RKO (cell line): ENCODE measurements at places on chromosomes 7 and 10.

GRCh38 chr10:100894033-100894432, 18.7 kb upstream of the SLF2 start:
- DNase-seq = no peak

DNA sequence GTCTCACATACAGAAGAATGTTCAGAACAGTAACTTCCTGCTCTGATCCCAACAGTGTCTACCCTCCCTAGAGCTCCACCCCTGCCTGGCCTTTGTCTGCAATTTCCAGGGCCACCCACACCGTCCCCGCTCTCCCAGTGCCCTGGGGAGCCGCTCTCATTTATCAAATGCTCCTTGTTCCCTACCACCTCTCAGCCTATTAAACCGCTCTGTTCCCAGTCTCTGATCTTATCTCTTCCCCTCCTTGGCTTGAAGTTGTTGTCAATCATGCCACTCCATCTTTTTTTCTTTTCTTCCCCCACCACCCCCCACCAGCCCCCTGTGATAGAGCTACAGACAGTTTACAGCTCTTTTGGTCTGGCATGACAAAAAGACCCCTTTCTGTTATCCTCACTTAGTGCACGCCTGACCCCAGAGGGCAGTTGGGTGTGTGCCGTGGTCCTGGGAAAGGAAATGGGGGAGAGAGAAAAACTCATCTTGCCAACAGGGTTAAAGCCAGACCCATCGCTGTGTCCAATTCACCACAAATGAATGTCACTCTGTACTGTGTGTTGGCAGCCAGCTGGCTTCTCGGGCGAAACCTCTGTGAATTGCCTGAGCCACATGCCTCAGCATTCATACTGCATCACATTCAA, 28.8 kb upstream of the HECTD2 start:
- DNase-seq = no peak

DNA sequence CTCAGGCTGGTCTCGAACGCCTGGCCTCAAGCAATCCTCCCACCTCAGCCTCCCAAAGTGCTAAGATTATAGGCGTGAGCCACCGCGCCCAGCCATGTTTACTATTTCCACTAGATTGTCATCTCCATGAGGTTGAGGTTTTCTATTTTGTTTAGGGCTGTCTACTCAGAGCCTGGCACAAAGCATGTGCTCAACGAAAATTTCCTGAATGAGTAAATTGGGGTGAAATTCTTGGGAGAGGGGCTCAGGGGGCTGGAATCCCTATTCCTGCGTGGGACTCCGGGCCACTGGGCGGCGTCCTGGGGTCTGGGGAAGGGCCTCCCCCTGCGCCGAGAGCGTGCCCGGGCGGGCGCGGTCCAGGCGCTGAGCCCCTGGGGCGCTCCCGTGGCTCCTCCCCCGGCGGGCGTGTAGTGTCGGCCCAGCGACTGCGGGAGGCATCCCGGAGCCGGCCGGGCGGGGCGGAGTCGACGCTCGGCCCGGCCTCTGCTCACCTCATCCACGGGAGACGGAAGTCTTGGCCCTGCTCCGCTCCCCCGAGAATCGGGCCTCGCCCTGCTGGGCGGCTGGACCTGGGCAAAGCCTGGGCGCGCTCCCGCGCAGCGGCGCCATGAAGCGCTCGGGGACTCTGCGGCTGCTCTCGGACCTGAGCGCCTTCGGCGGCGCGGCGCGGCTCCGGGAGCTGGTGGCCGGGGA, at the start of gene HPS6:
HPS6 (plus strand) TSS at position 482 of the 693 bp plus-strand sequence; CDS start at position 608, 126 bp downstream.
- DNase-seq = peak; percentile 89

- no peak for DNase-seq
These were observed 118.3 kb downstream of the POU6F2 start for GRCh38 chr7:39095875-39096619.

DNA sequence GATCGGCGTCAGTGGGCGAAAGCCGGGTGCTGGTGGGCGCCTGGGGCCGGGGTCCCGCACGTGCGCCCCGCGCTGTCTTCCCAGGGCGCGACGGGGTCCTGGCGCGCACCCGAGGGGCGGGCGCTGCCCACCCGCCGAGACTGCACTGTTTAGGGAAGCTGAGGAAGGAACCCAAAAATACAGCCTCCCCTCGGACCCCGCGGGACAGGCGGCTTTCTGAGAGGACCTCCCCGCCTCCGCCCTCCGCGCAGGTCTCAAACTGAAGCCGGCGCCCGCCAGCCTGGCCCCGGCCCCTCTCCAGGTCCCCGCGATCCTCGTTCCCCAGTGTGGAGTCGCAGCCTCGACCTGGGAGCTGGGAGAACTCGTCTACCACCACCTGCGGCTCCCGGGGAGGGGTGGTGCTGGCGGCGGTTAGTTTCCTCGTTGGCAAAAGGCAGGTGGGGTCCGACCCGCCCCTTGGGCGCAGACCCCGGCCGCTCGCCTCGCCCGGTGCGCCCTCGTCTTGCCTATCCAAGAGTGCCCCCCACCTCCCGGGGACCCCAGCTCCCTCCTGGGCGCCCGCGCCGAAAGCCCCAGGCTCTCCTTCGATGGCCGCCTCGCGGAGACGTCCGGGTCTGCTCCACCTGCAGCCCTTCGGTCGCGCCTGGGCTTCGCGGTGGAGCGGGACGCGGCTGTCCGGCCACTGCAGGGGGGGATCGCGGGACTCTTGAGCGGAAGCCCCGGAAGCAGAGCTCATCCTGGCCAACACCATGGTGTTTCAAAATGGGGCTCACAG, 1.1 kb downstream of the EGFR start:
- peak; percentile 24 for DNase-seq
